ENCODE measurements at places on chromosomes 3 and 15. TPM values are rescaled to one million over a fixed set of nuclear protein-coding genes. Genes with fewer than 3 reads are reported as not detected.
A peak's percentile ranks its signal among the peaks of the same experiment; 100 is the strongest.

- no peak for DNase-seq
Measured at GRCh38 chr3:53671192-53671960, 174.8 kb downstream of the CHDH start.

AGBL1 gene
- 6.5 TPM for total RNA-seq

EFHB gene
- total RNA-seq, result 0.90 TPM

- DNase-seq, result no peak
Measured at GRCh38 chr15:30036036-30036703, 46.6 kb upstream of the GOLGA8J start.

DNA sequence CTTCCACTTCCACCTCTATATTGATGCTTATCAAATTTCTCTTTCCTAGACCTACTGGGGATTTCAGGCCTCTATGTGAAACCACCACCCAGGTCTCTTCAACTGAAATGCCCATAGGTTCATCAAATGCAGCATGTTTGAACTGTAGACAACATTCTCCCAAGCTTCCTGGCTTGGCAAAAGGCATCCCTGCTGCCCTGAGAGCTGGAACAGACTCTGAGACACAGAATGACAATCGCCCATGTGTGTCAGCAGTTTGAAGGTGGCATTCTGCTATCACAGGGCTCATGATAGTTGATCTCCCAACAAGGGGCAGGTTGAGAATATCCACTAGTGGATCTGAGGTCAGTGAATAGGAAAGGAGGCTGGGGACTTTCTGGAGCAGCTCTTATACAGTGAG lies 200.7 kb downstream of the RPLP1 start:
- DNase-seq, result no peak

- DNase-seq, result peak; percentile 68
Measured at GRCh38 chr3:158105710-158106253, 438 bp downstream of the SHOX2 start.

DNA sequence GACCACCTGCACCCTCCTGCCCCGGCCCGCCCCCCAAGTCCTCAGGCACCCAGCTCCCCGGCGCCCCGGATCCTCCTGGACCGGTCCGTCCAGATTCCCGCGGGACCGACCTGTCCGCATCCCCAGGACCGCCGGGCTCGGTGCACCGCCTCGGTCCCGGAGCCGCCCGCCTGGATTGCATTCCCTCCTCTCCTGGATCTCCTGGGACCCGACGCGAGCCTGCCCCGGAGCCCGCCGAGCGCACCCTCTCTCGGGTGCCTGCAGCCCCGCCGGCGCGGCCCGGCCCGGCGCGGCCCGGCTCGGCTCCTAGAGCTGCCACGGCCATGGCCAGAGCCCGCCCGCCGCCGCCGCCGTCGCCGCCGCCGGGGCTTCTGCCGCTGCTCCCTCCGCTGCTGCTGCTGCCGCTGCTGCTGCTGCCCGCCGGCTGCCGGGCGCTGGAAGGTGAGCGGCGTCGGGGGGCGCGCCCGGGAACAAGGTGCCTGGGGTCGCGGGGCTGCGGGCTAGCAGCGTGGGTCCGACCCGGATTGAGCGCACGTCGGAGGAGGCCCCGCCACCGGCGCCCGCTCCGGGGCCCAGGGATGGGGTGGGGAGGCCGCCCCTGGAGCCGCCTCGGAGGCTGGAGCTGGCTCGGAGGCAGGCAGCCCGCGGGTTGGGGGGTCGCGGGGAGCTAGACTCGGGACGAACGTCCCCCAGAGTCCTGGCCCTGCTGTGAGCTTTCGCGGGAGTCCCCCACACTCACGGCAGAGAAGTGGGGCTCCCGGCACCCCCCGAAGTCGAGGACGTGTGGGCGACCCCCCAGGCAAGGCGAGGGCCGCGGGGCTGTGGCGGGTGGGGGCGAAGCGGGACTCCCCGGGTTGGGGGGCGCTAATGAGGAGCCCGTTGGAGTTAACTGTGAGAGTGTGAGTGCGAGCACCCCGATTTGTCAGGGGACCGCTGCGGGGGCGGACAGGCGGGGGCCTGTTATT lies 610 bp downstream of the EPHB3 start:
- peak; percentile 70 for DNase-seq

DNA sequence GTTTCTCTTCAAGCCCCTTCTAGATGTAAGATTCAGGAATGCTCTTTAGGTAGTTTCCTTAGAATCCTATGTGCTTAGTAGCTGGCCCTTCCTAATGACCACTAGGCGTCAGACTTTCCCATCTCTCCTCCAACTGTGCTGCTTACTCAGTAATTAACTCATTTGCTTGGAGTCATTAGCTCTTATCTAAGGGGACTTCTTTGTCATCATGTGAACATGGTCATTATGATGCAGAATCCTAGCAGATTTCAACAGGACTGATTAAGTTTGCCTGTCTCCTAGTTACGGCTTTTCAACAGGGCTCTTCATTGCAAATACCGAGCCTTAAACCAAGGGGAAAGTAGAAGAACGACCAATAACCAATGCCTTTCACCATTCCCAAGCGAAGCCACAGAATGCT lies 46.4 kb downstream of the GJD2 start:
- DNase-seq, result no peak

- DNase-seq, result no peak
Measured at GRCh38 chr15:59051873-59052861, 52.8 kb upstream of the CCNB2 start.

DNA sequence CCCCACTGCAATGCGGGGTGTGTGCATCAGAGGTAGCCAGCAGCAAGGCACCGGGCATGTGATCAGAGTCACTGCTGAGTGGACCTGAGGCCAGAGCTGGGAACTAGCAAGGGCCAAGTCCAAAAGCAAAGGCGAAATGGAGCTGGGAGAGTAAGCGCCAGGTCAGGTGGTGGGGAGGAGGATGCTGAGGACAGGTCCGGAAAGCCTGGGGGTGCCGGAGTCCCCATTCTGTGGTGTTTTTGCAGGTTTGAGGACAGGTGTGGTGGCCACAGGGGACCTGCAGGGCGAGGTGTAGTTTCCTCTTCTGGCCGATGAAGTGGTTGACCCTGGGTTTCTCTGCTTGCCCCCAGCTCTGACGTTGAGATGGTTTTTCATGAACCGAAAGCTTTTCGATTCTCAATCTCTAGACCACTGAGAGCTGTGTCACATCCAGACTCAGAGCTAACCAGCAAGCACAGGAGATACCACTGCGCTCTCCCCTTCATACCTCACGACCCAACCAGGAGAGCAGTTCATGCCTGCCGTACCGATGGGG lies 35.0 kb upstream of the HES1 start:
- no peak for DNase-seq

DNA sequence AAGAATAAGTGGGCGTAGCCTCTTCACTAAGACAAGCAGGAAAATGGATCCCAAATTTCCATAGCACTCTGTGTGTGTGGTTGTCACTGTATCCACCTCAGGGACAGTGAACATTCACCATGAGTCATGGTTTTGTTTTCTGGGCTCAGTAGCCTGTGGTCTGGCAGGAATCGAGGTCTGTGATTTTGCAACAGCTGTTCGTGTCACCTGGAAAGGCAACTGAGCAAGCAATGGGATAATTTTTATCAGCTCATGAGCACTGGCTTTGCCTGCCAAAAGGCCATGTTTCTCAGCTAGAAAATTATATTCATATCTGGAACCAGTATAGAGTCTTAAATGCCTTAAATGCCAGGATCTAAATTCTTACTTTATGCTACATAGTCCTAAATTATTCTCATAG lies 60.9 kb downstream of the STRIT1 start:
- DNase-seq, result no peak

GRCh38 chr3:15601399-15602145 lies at the start of the genes BTD and HACL1:
Gene BTD (plus strand): TSS chr3:15601745. CDS start chr3:15635440, 33,695 bp downstream.
Gene HACL1 (minus strand): TSS chr3:15601569. CDS start chr3:15601463, 106 bp downstream.
- peak; percentile 98 for DNase-seq

- DNase-seq, result no peak
Measured at GRCh38 chr15:92438471-92438870, 44.8 kb downstream of the ST8SIA2 start.

GRCh38 chr15:97014001-97014400 lies 683.5 kb downstream of the NR2F2 start:
- no peak for DNase-seq

GRCh38 chr3:186322761-186323160 lies 39.3 kb downstream of the DGKG start:
- no peak for DNase-seq

GPR156 gene
- total RNA-seq, result 0.09 TPM

Data from upper lobe of right lung (tissue), 1 donor.